ENCODE measurements at places on chromosomes 6 and 20.
A peak's percentile ranks its signal among the peaks of the same experiment; 100 is the strongest.

DNA sequence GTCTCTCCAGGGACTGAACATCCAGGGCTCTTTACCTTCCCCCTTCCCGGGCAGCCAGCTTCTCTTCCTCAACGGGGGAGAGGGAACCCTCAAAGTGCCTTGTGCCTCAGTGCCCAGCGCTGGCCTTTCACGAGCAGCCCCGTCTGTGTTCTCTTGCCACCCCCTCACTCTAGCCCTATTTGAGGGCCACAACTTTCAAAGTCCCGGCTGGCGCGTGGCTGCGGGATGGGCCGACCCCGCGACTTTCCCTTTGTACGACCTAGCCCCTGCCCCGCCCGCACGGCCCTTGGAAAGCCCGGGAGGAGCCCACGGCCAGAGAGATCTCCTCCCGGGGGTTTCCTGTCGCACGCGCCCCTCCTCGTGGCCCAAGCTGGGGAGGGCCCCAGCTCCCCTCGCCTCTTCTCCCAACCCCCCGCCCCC, 559 bp downstream of the SCRT2 start:
- DNase-seq: no peak

DNA sequence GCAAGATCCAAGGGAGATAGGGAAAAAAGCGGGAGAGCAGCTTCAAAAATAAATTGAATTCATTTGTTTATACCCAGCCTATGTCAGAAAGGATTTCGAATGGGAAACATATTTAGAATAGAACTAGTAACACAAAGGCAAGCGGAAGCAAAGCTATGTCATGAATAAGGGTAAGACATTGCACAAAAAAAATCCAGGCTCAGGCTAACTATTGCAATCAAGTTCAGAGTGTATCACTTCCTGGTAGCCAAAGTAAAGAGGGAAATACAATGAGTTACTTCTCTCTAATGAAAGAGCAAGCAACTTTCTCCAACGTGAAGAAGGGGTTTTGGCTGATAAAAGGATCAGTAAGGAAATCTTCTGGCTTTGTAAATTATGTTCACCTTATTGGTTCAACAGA, 212.8 kb downstream of the ZMYND8 start:
- no peak for DNase-seq

- DNase-seq: no peak
Measured at GRCh38 chr6:108492131-108492766, 68.5 kb upstream of the FOXO3 start.

- DNase-seq: no peak
Measured at GRCh38 chr20:63746751-63747315, 7.3 kb downstream of the SLC2A4RG start.

GRCh38 chr20:53413186-53413631, 180.4 kb downstream of the ZNF217 start:
- DNase-seq: peak; percentile 21

GRCh38 chr20:5463007-5463686, 146.4 kb upstream of the PROKR2 start:
- DNase-seq: no peak

DNA sequence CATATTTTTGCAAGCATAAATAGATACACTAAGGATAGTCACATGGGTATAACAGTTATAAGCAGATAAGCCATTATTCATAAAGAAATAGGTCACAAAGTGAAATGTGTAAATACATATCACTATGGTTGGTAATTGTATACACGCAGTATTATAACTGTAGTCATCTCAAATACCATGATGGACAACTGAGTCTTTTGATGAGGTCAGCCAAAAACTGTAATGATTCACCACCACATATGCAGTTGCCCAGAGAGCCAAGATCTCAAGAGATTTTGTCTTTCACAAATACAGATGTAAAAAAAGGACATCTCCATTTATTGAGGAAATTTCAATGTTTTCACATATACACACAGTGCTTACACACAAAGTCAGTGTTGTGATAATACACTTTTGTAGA, 28.3 kb downstream of the ZNF292 start:
- DNase-seq: no peak

DNA sequence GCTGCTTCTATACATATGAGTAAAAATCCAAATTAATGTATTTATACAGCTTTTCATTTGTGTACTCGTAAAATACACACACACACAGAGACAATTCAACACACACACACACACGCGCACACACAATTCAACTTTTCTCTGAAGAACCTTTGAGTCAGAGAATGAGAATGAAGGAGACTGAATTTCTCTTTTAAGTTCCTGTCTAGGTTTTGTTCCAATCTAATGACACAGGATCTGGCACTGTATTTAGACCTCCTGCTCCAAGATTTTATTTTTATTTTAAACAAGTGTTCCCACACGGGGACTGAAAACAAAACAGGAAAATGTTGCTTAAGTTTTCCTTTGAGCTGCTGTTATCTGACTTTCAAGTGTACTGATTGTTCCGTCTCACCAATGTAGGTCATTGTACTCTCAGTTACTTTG, 250.8 kb downstream of the LAMA2 start:
- DNase-seq: no peak

- no peak for DNase-seq
Measured at GRCh38 chr6:152305672-152306071, 331.5 kb downstream of the SYNE1 start.

- no peak for DNase-seq
Measured at GRCh38 chr20:20490673-20491072, 122.8 kb downstream of the INSM1 start.

- peak; percentile 37 for DNase-seq
Measured at GRCh38 chr20:2101057-2101864, at the start of gene STK35. Gene STK35 (plus strand): TSS chr20:2101827. CDS start chr20:2101882, 55 bp downstream.

DNA sequence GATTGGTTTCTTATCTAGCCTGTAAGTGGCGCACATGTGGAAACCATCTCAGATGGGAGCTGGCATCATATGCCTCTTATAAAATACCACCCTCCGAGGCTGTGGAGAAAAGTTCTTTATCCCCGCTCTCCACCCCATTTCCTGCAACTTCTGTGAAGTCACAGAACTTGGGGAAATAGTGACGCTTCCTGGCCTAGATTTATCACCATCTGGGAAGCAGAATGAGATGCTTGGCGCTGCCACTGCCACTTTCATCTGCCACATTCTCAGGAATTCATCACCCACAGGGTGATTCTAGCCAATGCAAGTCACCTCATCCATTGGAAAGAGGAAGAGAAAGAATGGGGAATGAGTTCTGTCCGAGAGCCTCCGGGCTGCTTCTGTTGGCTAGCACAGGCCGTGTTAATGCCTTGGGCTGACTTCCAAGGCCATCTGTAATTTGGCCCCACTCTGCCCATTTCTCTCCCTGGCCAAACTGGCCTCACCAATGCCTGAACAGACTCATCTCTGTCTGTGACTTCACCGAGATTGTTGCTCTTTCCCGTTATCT, 148.8 kb upstream of the SOX4 start:
- DNase-seq: no peak

DNA sequence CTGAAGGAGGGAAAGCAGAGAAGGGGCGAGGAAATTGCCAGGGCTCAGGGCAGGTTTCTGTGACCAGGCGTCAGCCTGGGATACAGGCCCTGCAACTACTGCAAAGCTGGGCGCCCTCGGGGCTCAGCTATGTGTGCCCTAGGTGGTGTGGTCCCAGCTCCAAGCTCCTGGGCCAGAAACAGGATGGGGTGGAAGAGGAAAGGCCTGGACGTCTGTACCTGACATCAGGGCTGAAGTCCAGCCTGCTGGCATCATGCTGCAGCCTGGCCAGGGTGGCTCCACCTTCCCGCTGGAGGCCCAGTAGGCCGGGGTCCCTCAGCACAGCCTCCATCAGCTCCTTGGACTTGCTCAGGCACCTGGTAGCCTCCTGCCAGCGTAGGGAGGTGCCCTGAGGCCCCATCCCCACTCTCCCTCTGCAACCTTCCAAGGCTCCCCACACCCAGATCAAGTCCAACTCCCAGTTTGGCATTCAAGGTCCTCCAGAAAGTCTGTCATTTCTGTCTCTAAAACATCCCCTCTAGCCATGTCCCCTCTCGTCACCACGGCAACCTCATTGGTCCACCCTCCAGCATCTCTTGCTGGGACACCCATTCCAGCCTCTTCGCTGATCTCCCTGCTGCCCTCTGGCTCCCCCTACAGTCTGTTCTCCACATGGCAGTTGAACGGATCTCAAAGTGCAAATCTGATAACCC, 38.2 kb downstream of the KIAA1755 start:
- no peak for DNase-seq

DNA sequence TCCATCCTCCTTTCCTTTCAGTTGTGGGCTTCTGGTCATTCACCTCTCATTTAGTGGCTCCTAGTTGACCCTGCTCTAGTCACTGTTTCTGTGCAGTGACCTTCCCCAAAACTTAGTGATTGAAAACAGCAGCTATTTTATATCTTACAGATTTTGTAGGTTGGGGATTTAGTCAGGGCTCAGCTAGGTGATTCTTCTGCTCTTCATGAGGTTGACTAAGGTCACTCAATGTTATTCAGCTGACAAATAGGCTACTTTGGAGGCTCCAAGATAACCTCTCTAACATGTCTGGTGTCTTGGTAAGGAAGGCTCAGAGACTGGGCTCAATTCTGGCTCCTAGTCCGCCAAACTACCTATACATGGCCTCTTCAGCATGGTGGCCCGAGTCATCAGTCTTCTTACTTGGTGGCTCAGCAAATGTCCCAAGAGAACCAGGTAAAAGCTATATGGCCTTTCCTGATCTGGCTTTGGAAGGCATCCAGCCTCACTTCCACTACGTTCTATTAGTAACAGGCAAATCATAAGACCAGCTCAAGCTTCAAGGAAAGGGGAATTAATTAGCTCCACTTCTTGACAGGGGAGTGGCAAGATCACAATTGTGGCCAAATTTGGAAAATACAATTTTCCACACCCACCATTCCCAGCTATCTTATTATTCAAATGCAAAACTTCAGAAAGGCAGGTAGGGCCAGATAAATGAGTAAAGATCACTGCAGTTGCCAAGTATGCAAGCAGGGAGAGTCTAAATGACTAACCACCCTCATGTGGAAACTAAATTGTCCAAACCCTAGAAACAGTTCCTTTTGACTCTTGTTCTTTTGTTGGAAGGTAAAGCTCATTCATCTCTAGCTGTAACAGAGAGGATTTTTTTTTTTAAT, 50.5 kb upstream of the LTV1 start:
- DNase-seq: no peak

- no peak for DNase-seq
Measured at GRCh38 chr6:30799210-30799609, 54.9 kb upstream of the IER3 start.

- DNase-seq: no peak
Measured at GRCh38 chr6:127884134-127884533, 16.7 kb downstream of the THEMIS start.

GRCh38 chr6:80769106-80769505, 662.6 kb downstream of the BCKDHB start:
- DNase-seq: no peak

DNA sequence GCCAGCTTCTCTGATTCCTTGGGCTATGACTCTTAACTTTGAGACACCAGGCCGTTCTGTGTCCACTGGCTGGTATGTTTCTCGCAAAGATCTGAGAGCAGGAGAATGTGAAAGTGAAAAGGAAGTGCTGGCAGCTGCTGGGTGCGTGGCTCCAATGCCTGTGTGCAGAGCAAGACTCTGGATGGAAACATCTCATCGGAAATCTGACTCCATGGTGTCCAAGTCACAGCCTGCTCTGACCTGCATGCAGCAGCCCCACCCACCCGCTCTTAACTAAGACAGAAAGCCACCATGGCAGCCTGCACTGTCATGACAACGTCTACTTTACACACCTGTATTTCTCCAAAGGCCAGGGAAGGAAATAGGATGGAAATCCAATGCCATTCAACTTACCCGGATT, 66.3 kb upstream of the MPC1 start:
- no peak for DNase-seq

GRCh38 chr6:126016591-126016990, 30.3 kb downstream of the TRMT11 start:
- DNase-seq: no peak

GRCh38 chr6:26521600-26522391, 16.4 kb upstream of the HMGN4 start:
- peak; percentile 25 for DNase-seq

DNA sequence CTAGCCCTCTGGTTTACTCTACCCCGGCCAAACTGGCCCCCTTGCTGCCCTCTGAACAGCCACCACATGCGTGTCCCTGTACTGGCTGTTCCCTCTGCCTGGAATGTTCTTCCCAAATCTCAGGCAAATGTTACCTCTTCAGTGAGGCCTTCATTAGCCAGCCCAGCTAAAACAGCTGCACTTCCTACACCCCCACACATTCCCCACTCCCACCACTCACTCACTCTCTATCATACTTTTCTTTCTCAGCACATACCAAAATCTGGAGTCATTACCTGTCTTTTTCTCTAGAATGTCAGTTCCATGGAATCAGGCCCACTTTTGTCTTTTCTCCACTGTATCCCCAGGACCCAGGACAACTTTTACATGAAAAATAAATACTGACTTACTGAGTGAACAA, 401.2 kb upstream of the SULF2 start:
- DNase-seq: no peak

DNA sequence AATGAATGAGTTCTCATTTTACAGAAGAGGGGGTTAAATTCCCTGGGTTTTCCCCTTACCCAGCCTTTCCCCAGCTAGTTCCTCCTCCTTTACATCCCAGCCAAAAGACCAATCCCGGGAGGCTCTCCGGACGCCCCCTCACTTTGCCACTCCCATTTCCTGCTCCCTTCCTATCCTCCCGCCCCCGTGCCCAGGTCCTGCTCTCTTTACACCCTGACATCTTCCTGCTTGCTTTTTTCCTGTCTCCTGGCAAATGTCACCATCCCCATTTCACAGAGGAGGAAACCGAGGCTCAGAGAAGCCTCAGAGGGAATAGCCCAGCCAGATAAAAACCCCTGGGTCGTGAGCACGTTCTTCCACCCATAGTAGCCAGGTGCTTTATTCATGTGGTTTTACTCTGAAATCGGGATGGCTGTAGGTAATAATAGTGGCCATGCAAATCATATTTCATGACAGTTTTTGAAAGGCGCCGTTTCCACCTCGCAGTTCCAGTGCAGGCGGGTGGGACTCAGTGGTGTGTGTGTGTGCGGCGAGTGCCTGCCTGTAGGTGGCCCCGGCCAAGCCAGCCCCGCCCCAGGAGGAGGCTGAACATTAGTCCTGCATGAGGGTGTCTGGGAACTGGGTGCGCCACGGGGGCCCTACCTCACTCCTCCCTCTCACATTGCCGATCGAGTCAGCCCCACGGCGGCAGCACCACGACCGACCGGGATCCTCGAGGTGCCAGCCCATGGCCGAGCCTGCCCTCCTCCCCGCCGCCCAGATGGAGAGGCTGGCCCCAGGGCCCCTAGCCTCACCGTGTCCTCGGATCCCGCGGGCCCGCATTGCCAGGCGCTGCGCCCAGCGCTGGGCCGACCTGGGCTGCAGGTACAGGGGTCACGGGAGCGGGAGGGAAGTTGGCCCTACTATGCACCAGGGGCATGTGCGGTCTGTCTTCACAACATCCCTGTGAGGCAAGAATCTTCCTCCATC, at the start of gene ARHGAP40:
ARHGAP40 (plus strand) TSS at position 594 of the 969 bp plus-strand sequence.
- no peak for DNase-seq

DNA sequence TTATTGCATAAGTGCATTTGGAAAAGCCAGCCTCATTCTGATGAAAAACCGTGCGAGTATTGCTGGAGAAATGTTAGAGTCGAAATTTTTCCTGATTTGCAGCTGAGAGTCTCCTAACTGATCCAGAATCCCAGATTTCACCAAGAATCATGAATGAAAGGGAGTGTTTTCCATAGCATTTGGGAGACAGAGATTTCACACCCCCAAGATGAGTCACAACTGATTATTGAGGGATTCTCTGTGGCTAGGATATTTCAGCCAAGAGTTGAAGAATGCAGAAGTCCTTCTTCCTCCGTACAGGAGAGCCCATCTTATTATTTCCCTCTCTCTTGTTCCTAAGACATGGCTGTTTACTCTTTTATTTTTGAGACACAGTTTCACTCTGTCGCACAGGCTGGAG, 82.2 kb upstream of the SALL4 start:
- DNase-seq: no peak

GRCh38 chr20:3115190-3116107, 30.9 kb upstream of the AVP start:
- no peak for DNase-seq

Data from stimulated activated CD8-positive, alpha-beta memory T cell treated with anti-CD3 and anti-CD28 coated beads, Interleukin-4, amount 100 ng/mL, for 4 hours (primary cell).